Forelimb muscle (tissue), 1 donor: ENCODE measurements at places on chromosomes 13 and 19. TPM values are rescaled to one million over a fixed set of nuclear protein-coding genes. Genes with fewer than 3 reads are reported as not detected.

DNA sequence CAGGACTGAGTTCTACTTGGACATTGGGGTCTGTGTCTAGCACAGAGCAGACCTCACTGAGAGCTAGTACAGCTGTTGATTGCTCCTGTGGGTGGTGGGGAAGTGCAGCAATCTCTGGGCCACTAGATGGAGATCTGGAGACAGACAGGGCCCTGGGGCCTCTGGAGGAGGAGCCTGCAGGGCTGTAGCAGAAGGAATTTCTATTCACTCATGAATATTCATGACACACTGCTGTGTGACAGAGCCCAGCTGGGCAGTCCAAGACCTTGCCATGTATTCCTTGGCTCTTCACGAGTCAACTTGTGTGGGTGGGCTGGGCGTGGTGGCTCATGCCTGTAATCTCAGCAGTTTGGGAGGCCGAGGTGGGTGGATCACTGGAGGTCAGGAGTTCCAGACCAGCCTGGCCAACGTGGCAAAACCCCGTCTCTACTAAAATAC, 37.5 kb downstream of the SUGP2 start:
- no peak for DNase-seq

GRCh38 chr13:84399320-84400085, 517.2 kb upstream of the SLITRK1 start:
- no peak for DNase-seq

DNA sequence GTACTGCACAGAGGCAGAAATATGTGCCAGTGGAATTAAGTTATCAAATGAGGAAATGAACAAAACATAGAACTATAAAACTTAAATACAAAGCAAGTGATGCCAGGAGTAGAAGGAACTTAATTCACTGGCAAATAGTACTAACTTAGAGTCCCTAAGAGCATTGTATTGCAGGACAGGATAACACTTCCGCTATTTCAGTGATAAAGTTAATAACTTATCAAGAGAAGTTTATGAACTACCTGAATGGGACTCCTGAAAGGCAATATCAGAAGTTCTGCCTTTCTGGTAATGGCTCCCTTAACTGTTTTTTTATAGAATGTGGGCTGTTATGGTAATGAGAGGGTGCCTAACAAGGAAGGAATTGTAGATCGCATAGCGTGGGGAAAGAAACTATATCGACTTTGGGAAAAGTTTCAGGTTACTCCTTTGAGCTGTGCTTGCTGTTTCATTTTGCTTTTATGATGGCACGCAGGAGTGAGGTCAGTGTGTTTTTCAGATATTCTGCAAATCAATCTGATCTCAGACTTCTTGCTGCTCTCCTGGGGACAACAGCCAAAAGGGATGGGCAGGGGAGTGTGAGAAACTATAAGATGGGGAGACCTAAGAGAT, 95.3 kb upstream of the MLNR start:
- no peak for DNase-seq

DNA sequence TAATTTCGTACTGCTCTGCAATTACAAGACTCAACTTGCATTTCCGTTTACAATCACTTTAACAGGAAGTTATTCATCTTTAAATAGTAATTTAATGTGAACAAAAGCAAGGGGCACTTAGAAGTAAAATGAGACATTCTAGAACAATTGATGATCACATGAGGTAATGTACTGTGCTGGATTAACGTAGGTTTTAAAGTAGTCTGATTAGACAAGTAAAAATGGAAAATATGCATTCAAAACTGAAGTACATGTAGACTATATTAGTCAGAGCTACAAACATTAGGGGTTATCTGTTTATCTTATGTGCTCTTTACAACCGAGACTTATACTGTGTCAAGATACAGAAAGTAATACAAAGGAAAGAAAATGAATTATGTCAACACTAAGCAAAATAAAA, 1528.0 kb downstream of the SLITRK5 start:
- no peak for DNase-seq

Gene ZNF285
- 6.3 TPM for polyA plus RNA-seq

Gene GFY
- 0.09 TPM for polyA plus RNA-seq

Gene IZUMO2
- not detected for polyA plus RNA-seq

Gene GZMM
- 0.49 TPM for polyA plus RNA-seq
